ENCODE measurements at places on chromosomes 4 and X.

GRCh38 chrX:115344885-115345614 is 55.5 kb downstream of the LUZP4 start:
- no peak for DNase-seq

DNA sequence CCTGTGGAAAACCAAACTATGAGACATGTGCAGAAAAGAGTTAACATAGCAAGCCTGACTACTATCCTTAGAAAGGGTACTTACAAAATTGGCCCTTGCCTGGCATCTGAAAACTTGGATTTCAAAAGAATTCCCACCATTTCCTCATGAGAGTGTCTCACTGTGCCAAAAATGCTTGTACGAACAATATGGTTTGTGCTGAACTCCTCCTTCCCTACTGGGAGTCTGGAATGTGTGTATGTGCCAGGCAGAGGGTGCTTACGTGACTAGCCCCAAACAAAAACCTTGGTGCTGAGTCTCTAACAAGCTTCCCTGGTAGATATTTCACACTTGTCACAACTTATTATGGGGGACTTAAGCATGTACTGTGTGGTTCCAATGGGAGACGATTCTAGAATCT is 81.7 kb upstream of the GIMD1 start:
- no peak for DNase-seq

- DNase-seq: no peak
These were observed 42.8 kb upstream of the SPP1 start for GRCh38 chr4:87932718-87933141.

DNA sequence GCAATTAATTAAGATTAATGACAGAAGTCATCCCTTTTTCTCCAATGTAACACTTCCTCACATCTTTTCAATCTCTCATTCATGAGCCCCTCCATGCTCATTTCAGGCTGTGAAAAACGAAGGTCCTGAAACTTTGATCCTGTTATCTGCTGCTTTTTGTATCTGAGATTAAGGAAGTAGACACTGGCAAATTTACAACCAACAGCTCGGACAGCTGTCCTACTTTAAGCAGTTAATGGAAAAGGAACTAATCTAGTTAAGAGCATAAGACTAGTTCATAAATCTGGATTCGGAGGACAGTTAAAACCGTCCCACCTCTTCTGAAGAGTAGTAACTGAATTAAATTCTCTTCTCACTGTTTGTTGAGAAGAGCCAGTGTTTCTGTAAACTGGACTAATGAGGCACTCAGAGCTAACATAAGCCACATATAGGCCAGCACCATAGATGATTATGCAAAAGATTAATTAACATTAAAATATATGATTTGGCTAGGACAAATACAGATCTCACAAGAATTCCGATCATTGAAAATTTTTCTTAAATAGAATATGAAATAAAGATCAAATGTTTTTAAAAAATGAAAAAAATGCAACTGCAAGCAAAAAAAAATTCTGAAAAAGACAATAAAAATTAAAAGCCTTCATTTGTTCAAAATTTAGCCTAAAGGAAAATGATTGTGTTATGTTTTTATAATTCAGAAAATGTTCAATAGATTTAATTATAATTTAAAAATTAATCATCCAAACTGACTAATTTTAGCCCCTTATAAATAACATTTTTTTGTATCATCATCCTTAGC is 114.4 kb downstream of the ANTXR2 start:
- DNase-seq: no peak

DNA sequence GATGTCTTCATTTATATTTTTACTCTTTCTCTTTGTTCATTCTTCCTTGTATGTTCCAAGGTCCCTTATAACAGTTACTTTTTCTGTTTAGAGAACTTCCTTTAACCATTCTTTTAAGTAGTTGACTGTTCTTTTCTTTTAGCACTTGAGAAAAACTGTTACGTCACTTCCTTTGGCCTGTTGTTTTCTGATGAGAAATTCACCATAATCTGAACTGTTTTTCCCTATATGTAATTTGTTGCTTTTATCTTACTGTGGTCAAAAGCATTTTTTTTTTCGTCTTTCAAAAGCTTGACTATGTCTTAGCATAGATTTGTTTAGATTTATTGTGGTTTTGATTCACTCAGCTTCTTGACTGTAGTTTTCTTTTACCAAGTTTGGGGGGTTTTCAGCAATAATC is 1660.3 kb upstream of the PCDH10 start:
- no peak for DNase-seq

DNA sequence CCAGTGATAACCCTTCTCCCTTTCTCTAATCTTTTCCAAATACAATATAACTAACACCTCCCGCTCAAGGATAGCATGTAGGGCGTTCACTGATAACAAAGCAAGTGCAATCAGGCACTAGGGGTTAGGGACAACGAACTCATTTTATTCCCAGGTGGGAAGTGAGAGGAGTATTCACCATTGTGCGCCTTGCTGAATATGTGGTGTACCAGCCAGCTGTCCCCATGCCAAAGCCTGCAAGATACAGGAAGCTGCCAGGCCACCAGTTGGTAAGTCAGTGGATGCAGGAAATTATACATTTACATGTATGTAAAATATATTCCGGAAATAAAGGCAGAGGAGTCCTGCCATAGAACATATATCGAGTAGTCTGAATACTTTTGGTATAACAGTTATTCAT is 6.3 kb upstream of the HPRT1 start:
- DNase-seq: no peak

DNA sequence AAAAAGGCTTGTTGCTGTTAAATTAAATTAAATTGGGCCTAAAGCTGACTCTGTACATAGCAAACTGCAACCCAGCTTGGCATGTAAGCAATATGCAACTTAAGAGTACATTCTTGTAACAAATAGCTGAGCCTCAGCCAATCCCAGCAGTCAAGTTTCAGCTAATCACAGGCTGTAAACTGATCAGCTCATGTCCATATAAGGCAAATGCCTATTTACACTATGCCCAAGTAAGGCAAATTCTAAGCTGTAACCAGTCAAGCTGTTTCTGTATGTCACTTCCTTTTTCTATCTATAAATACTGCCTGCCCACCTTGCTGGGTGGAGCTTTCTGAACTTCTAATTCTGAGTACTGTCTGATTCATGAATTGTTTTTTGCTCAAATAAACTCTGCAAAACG is 429.1 kb upstream of the FTHL17 start:
- DNase-seq: no peak

DNA sequence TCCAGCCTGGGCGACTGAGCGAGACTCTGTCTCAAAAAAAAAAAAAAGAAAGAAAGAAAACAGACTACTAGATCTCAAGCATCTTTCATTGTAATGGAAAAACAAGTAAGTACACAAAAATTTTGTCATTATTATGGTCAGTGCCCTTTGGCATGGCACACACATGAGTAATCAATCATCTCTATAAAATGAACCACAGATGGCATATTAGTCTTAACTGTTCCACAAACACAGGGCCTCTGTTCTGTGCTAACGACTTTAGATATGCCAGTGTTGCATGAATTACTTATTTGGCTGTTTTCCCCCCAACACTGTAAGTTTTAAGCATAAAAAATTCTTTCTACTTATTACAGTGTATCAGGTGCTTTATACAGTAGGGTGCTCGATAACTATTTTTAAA is 90.4 kb downstream of the COX7B2 start:
- no peak for DNase-seq

DNA sequence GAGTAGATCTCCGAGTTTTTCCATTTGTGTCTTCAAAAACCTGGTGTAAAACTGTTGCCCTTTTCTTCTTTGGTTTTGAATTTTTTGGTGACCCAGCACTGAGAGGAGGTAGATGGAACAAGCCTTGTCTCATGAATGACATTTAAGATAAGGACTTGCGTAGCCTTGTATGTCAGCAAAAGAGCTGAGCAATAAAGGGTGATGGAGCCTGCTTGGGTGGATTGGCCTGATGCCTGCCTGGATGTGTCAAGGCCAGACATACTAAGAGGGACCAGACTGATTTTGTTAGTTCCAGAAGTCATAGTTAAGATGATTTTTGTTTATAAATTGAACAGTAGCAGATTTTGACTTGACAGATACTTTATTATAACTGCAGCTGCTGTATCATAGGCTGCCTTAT is 134.9 kb downstream of the POLA1 start:
- DNase-seq: no peak

DNA sequence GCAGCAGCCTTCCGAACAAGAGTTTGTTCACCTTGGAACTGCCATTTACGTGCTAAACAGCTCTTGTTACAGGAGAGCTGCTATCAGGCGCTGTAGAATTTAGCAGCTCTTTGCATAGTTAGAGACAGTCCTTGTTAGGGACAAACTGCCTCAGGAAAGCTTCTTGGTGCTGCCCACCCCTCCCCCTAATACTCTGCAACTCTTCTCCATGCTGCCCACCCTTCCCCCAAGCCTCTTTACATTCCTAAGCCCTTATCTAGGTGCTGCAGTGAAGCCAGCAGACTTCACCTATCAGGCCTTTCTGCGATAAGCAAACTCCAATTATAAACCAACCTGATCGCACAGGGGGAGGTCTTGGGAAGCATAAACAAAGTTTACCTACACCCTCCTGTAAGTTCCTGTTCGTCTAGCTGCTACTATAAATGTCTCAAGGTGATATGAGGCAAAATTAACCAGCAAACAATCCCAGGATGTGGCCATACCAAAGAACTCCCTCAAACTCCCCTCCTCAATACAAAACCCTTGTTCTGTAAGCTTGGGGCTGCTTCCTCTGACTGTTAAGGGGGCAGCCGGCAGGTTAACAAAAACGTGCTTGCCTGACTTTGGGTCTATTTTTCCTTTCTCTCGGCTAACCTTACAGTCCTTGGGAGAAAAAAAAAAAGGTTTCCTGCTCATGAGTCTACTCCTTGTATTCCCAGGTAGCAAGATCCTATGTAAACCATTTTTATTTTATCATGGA is 74.0 kb upstream of the GC start:
- no peak for DNase-seq

- DNase-seq: no peak
These were observed 37.1 kb downstream of the EFHC2 start for GRCh38 chrX:44306356-44306755.

GRCh38 chr4:44756559-44756958 is 30.2 kb upstream of the GNPDA2 start:
- DNase-seq: no peak
